ENCODE measurements at places on chromosomes 11 and 22.

DNA sequence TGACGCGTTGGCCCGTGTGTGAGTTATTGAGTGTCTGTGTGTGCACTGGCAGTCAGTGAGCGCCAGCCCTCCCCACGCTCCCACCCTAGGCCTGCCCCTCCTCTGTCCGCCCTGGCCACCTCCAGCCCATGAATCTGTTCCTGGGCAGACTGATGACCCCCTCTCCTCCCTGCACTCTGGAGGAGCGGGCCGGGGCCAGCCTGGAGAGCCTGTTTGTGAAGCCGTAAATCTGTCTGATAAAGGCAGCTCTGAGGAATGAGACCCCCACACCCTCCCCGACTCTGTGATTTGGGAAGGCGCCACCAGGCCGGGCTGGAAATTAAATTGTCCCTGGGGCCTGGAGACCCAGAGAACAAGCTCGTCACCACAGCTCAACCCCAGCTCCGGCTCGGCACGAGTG lies 8.6 kb downstream of the TSSC4 start:
- no peak for DNase-seq

DNA sequence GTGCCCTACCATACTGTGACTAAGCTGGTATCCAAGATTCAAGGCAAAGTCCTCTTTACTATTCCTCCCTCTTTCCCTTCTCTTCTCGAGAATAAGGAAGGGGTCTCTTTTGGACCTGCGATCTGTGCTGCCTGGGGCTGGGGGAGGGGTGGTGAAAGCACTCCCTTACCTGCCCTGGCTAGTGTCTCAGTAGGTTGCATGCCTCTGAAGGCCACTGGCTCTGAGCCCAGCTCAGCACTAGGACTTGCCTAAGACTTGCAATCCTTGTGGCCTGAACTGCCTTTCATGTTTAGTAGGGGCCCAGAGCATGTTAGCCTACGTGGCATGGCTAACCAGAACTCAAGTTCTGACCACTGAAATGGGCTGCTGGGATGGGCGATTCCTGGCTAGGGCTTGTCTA lies 13.0 kb upstream of the REXO2 start:
- no peak for DNase-seq

GRCh38 chr22:21626735-21627469 lies 2.9 kb downstream of the YDJC start:
- no peak for DNase-seq

DNA sequence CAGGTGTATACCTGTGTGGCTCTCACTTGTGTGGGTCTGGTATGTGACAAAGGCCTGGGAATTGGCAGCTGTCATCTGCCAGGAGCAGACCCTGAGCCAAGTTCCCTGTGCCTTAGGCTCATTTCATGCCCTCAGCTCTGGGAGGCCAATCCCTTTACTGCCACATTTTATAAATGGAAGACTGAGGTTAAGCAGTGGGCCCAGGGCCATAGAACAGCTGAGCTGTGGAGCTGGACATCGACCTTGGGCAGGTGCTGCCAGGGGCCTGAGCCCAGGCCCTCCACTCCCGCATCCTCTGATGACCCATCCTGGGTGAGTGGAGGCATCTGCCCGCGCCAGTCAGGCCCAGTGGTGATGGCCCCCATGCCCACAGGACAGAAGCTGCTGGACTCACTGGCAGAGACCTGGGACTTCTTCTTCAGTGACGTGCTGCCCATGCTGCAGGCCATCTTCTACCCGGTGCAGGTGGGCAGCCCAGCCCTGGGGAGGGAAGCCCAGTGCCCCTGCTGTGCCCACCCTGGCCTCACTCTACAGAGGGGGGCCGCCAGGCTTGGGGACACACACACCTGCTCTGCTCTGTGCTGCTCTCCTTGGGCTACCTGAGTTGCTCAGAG lies 20.9 kb upstream of the ARHGAP8 start:
- DNase-seq, result no peak

DNA sequence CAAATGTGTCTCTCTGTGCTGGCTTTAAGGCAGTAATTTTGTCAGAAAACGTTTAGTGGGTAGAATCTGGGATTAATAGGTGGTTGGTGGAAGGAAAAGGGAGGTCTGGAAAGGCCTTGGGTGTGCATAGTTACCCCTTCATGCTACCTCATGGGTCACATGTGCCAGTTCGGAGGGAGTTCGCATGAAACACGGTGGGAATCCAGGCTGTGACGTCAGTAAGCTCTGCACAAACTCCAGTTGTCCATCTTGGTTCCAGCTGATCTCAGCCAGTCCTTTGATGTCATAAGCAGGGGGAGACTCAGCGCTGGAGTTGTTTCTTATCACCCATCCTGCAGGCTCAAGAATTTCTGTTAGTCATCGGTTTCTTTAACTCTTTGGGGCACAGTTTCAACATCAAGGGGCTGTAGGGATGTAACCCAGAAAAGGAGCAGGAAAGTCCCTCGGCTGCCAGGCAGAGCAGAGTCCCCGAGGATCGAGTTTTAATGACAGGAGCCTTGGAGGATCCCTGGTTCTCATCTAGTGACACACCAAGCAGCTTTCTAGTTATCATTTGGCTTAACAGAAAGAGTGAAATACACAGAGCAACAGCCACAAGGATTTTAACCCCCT lies 28.9 kb downstream of the MOV10L1 start:
- peak; percentile 64 for DNase-seq

DNA sequence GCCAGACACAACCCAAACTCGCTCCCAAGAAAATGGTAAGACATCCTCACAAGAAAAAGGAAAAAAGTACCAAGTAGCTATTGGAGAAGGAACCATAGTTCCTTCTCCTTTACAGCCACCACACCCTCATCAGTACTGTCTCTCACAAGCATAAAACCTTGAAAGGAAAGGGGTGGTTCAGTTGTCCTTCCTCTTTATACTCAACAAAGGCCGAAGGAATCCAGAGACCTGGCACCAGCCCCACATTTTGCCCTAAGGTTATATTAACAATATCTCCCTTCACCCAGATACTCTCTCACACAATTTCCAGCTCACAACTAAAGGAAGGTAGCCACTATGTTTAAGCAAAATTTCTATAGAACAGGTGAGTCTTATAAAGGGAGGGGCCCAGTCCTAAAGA lies 8.5 kb downstream of the FHIP1B start:
- DNase-seq, result no peak

DNA sequence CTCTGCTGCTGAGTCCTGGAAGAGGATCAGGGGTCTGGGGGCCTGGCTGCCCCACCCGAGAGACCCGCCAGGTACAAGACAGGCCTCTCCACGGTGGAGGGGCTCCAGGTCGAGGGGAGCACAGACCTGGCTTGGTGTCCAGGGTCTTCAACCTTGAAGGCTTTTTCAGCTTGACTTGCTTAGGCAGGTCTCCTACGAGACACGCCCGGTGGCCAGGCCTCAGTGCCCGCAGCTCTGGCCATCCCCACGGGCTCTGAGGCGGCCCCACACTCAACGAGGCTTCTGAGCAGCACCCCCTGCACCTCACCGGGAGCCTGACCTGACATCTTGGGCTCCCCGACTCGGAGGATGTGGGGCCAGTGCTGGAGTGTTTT lies 6.6 kb upstream of the PLXNB2 start:
- DNase-seq, result no peak

DNA sequence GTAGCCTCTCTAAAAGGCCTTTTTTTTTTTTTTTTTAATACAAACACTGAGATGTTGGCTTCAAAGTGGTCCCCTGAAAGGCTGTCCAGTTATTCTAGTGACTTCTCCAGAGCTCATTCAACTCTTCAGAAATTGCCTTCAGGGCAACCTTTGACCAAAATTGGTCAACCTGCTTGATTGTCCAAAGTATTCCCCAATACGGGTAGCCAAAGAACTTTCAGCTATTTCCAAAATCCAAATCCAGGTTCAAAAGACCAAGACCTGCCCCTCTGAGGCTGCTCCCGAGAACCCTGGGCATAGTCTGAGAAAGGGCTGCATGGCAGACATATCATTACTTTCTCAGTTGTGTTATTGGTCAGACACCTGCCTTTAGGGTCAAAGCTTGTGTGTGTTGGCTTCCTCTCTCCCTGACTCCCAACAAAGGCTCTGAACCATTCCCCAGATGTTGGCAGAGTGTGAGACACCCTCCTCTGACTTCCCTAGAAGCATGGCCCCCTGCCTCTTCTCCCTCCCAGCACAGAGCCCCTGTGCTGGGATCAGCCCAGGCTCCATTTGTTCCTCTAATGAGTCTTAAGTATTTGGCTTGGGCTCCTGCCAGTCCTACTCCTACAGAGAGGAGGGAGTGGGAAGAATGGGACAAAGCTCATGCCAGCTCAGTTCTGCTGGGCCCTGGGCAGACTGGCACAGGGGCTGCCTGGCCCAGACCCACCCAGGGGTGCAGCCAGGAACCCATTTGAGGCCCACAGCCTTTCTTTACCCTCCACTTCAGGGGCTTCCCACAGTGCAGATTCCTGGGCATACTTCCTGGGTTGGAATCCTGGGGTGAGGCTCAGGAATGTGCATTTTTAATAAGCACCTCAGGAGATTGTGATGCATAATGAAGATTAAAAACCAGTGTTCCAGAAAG lies 30.3 kb downstream of the TNKS1BP1 start:
- DNase-seq, result no peak

DNA sequence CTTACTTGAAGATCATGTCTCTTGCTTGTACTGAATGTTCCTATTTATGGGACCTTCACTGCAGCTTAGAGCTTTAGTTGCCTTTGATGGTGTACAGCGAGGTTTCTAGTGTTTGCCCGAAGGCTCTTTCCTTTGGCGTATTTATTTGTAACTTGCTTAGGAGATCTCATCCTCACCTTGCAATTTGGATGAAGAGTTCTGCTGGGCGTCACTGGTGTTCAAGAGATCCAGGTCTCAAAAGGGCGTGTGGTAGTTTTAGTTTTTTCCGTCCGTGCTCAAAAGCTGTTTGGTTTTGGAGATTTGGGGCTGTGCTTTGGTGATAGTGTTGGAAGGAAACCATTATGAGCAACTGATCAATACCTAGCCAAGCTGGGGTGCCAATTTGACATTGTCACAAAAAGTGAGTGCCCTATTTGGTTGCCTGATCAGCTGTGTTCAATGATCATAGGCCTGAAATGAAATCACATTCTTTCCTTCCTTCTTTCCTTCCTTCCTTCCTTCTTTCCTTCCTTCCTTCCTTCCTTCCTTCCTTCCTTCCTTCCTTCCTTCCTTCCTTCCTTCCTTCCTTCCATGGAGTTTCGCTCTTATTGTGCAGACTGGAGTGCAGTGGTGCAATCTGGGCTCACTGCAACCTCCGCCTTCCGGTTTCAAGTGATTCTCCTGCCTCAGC lies 69.7 kb upstream of the GRAMD1B start:
- no peak for DNase-seq

GRCh38 chr11:68164437-68164836 lies 43.2 kb upstream of the CHKA start:
- no peak for DNase-seq

GRCh38 chr11:96607864-96608558 lies 218.2 kb downstream of the JRKL start:
- no peak for DNase-seq

DNA sequence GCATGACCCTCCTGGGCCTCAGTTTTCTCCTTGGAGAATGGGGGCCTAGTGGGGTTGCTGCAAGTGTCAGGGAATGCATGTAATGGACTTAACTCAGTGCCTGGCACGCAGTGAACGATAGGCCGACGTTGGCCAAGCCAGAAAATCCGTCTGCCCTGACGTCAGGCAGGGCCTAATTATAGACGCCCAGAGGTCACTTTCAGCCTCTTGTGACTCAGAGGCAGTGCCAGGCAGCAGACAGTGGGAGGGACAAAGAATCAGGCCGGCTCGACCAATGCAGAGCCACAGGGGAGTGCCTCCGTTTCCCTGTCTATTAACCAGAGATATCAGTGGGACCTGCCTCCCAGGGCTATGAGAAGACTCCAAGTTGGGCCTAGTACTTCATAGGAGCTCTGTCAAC lies 115.0 kb downstream of the MN1 start:
- no peak for DNase-seq

GRCh38 chr11:23391031-23391430 lies 530.8 kb upstream of the CCDC179 start:
- DNase-seq, result no peak

GRCh38 chr11:132256528-132257279 lies 886.3 kb downstream of the NTM start:
- DNase-seq, result no peak

GRCh38 chr11:112555491-112556364 lies 295.1 kb upstream of the PLET1 start:
- no peak for DNase-seq

GRCh38 chr22:31083923-31084810 lies 3.0 kb downstream of the SMTN start:
- no peak for DNase-seq

DNA sequence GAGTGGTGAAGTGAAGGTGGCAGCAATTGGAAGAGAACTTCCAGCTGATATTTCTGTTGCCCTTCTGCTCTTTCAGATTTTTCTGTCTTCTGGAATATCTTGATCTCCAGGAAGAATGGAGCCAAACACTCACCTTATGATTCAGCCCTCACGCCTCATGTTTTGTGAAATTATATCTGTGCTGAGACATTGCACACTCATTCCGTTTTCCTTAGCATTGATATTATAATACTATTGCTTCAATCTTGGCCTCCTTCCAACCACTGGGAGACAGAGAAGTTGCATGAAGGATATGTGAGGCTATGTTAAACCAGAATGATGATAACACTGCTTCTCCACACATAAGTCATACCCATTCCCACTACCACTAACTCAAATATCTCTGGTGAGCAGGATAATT lies 177.9 kb downstream of the ETS1 start:
- peak; percentile 48 for DNase-seq

GRCh38 chr11:24145411-24145810 lies 351.4 kb upstream of the LUZP2 start:
- DNase-seq, result no peak

DNA sequence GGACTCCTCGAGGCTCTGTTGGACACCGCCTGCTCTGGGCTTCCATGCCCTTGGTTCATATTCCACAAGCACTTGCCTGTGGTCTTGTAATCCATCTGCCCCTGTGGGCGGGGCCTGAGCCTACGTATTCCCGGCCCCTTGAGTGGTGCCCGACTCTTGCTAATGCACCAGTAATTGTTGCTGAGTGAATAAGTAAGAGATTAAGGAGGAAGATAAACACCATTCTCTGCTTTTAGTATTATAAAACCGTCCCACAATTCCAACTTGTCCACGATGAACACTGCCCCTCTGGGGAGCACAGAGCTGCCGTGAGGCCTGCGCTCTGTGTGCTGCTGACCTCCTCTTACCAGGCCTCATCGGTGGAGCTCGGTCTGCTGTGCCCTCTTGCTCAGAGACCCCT lies 50.3 kb downstream of the MICAL2 start:
- DNase-seq, result no peak

GRCh38 chr11:86438685-86439084 lies 64.0 kb downstream of the CCDC81 start:
- no peak for DNase-seq

DNA sequence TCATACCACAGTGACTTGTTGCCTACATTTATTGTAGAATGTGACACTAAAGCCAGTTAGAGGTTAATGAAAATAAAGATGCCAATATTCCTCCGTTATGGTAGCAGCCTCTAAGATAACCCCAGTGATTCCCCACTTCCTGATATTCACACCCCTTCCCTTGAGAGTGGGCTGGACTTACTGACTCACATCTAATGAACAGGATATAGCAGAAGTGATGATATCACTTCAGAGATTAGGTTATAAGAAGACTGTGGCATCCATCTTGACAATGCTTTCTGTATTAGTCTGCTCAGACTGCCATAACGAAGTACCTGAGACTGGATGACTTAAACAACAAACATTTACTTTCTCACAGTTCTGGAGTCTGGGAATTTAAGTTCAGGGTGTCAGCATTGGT lies 149.6 kb upstream of the MTNR1B start:
- DNase-seq, result no peak

- no peak for DNase-seq
Measured at GRCh38 chr22:34105461-34106062, 185.3 kb upstream of the LARGE1 start.

Measured in AG09309 (cell line).